ENCODE measurements at places on chromosomes 2 and 18.

DNA sequence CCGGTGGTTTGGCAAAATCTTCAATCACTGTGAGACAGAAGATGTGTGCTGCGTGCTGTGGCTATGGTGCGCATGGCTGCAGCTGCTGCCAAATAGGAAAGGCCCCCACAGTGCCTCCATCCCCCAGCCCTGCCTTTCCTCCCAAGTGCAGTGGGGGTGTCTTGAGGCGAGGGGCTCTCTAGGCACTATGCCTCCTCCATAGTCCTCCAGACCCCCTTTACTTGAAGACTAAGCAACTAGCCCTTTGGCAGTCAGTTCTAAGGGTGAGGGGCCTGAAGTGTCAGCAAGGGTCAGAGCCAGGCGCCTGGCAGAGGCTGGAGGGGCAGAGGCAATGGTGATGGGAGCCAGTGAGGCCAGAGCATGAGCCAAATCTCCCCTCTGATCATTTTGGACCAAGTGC is 13.6 kb upstream of the TMEM185B start:
- DNase-seq = no peak

DNA sequence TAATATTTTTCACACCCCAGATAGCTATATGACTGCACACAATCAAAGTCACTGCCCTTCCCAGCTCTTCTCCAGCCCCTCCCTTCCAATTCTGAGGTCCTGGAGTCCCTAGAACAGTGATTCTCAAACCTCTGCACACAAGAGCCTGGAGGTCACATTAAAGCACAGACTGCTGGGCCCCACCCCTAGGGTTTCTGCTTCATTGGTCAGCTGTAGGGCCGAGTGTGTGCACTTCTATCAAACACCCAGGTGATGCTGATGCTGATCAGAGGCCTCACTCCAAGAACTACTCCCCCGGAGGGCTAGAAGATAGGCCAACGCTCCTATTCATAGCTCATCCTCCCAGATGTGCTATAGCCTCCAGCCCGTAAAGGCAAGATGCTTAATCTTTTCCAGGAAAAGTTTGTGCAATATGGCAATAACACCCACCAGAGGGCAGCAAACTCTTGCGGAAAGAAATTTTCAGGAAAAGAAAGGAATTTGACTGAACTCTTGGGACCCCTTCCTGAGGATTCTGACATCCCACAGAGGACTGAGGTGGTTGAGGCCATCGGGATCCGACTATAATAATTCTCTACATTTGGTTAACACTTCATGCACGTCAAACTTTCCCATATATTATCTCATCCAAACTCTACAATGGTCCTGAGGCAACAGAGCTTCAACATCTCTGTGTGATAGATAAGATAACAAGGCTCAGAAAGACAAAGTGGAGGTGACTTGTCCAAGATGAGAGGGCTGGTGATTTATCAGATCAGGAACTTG is 194.2 kb upstream of the PKDCC start:
- DNase-seq = no peak

- no peak for DNase-seq
Measured at GRCh38 chr2:579351-579886, 97.8 kb downstream of the TMEM18 start.

DNA sequence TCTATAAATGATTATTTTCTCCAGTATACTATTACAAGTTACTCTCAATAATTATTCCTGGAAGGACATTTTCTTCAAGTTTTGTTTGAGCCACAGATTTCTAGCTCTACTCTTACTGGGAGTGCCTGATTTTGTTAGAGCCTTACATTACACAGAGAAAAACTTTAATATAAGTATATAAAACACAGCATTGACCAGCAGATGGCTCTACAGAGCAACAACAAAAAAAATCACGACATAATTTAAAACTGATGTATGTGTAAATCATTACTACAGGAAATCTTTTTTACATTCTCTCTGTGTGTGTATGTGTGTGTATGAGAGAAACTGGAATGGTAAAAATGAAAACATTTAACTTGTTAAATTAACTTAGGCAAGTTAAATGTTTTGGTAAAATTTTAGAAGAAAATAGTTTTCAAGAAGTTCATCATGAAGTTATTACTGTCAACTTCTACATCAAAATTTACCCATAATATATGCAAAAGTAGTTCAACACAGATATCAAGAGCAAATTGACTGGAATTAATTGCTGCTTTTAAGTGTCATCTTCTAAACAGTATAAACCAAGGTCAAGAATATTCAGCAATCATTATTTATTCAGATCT is 103.3 kb downstream of the MDH1 start:
- no peak for DNase-seq

DNA sequence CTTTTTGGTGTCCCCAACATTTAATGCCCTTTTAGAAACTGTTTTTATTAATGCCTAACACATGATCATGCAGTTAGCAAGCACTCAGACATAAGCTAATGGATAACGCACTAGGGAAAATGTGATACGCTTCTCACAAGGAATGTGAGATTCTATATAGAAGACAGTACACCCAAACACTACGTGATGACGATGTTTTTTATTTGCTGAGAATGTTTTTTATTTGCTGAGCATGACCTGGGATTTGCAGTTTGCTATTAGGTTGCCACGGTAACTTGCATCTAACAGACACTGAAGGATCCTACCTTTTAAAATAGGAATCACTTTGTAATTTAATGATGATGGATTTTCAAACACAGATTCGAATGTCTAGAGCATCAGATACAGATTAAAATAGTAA is 4.9 kb downstream of the SMC6 start:
- DNase-seq = no peak

- no peak for DNase-seq
Measured at GRCh38 chr2:68905116-68905515, 33.9 kb upstream of the BMP10 start.

DNA sequence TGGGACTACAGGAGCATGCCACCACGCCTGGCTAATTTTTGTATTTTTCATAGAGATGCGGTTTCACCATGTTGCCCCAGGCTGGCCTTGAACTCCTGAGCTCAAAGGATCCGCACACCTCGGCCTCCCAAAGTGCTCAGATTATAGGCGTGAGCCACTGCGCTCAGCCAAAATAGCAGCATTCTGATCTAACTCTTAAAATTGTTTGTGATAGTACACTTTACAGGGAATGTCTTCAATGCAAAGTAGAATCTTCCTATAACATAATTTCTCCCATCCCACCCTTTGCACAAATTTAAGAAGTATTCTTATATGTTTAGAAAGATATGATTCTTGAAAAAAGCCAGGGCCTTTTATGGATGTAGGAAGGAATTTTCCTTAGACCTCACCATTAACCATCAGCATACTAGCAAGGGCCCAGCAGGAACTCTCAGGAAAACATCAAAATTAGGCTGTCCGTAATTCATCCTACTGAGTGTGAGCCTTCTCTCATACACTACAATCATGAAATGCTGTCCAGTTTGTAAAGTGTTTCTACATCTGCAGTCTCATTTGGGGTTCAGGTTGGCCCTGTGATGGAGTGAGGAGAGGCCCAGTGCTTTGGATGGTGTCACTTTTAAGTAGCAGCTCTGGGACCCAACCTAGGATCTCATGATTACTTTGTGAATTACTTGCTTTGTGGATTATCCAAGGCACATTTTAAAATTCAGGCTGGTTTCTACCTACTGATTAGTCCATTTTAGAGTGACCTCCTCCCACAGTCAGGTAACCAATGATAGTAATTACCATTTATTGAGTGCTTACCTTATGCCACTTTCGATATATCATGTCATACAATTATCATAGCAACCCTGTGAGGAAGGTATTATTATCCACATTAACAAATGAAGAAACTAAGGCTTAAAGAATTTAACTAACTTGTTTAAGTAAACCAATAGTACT is 37.5 kb upstream of the DLX1 start:
- DNase-seq = no peak

DNA sequence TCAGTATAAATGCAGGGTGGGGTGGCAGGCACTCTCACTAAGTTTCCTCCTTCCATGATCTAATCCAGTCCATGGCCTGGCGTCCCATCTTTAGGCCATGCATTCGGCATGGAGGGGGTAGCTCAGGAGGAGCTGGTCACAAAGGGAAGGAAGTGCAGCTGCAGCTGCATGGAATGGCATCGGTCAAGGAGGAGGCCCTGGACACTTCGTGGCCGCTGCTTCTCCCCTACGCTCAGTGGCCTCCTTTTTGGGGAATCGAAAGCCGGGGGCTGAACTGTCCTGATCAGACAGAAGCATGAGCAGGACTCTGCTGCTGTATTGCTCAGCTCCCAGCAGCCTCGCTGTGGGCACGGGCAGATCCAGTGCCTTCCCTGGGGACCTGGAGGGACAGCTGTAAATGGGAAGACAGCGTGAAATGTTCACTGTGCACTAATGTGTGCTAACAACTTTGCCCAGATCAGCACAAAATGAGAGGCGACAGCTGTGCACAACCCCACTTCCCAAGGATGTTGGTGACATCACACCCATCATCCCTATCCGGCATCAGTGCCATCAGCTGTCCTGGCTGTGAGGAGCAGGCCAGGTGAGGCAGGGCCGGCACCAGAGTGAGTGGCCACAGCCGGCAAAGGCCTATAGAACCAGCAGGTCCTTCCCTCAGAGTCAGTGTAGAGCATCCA is 520.1 kb upstream of the RAB6C start:
- no peak for DNase-seq

DNA sequence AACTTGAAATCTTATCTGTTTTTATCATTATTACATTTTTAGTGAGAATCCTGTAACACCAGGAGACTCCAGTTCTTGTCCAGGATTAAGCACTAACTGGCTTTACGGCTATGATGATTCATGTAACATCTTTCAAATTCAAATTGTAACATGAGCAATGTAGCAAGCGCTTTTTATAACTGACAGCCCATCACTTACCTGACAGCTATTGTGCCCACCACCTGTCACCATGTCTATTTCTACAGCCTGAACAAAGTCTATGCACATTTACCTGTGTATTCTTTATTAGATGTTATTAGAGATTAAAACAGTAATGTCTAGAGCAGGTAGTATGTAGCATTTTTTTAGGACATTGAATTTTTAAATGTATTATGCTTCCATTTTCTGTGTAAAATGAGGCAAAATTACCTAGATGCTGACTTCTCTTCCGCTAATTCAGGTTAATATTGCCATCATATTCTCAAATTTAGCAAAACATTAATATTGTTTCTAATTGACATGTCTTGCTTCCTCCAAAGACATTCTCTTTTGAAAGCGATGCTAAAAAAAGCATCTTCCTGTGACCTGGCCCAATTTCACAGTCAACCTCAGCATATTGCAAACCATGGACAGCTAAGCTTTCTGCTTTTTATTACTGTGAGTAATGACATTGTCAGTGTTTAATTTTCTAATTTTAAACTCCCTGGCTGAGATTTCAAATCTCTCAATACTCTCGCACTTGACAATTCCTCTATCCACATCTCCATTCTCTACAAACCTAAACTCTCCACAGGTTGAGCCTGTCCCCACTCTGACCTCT is 37.8 kb downstream of the RIT2 start:
- no peak for DNase-seq

GRCh38 chr18:67362906-67363305 is 153.6 kb downstream of the DSEL start:
- no peak for DNase-seq

DNA sequence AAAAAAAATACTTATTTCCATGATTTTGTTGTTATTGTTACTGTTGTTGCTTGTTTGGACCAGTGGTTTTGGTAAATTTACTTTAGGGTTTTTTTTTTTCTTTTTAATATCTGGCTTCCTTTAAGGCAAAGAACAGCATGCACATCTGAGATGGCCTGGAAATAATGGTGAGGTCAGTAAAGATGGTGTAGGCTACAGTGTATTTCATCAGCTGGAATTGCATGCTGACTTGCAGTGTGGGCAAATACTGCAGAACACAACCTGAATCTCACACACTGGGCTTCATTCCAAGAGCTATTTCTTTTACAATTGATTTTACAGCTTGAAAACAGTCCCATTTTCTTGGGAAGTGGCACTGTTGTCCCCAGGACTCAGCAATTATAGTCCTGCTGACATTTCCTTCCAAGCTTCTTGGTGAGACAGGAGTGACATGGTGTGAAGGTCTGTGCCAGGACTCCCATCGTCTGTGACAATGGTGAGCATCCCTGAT is 376.1 kb upstream of the SOX11 start:
- DNase-seq = no peak

DNA sequence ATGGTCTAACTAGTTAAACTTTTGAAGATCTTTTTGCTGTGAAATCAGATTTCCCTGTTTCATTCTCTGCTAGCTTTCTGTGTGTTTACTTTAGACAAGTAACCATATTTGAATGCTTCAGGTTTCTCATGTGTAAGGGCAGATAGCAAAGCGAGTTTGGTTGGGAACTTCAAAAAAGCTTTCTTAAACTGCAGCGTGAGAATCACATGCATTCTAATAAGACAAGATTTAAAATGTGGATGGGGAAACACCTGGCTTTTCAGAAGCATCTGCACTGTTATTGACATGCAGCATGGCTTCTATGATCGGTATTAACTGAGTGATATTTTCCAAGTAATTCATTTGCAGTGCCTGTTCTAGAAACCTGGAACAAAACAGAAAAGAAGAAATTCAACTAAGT is 119.3 kb downstream of the ABCA12 start:
- no peak for DNase-seq

DNA sequence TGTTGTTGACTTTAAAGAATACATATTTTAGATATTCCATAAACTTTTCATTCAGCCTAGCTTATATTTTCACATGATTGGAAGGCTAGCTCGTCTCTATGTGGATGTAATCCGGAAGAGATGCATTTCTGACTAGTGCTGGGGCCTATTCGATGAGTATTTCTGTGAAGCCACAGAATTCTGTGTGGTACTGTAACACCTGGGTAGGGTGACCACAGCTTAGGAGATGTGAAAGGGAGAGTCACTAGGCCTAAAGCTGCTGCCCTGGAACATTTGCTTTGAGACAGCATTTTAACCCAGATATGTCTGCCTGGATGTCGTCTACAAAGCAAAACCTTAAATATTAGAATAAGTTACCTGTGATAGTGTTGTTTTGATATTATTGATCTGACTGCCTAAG is 83.5 kb downstream of the ZNF236 start:
- no peak for DNase-seq

DNA sequence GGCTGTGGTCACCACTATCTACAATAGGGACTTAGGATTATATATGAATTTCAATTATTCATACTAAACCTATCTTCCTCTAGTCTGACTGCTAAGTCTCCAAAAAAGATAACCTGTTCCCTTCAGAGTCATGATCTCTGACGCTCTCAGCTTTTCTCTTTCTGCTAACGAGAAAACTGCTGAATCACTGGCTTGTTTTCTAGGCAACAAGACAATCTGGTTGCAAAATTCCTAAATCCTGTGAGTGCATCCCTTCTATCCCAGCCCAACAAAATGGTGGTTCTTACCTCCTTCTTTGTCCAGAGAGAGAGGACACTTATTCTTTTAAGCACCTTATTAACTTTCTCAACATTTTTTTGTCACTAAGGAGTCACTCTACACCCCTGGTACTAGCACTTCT is 312.3 kb upstream of the PKDCC start:
- DNase-seq = no peak

- no peak for DNase-seq
Measured at GRCh38 chr2:118527571-118527970, 319.9 kb downstream of the EN1 start.

GRCh38 chr2:85326406-85327159 is 1.2 kb downstream of the TGOLN2 start:
- DNase-seq = no peak

- no peak for DNase-seq
Measured at GRCh38 chr2:9332136-9332852, 91.0 kb downstream of the ITGB1BP1 start.

GRCh38 chr2:194166818-194167217 is 1490.2 kb upstream of the SLC39A10 start:
- DNase-seq = no peak

All from right renal pelvis (tissue), 4 donors.